Natural killer cell (primary cell): ENCODE measurements at places on chromosomes 11 and 22. TPM values are rescaled to one million over a fixed set of nuclear protein-coding genes. Genes with fewer than 3 reads are reported as not detected.

DNA sequence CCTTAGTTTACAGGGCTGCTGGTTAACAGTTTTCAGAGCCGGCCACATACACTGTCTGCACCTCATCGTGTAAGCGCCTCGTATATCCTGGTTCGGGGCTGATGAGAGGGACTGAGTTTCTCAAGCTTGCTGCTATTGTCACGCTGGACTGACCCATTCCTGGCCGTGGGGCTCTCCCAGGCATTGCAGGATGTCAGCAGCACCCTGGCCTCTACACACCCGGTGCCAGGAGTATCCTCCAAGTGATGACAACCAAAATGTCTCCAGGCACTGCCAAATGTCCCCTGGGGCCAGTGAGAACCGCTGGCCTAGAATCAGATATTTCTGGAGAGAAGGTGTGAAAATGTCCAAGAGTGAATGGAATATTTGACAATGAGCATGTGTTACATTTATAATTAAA, 82.8 kb downstream of the ST3GAL4 start:
- peaks cover 6% of the 10 kb centered on the region for H3K4me1 ChIP-seq
- H3K27me3 ChIP-seq = no peaks in the 10 kb centered on the region
- H3K36me3 ChIP-seq = no peaks in the 10 kb centered on the region
- DNase-seq = no peak

DNA sequence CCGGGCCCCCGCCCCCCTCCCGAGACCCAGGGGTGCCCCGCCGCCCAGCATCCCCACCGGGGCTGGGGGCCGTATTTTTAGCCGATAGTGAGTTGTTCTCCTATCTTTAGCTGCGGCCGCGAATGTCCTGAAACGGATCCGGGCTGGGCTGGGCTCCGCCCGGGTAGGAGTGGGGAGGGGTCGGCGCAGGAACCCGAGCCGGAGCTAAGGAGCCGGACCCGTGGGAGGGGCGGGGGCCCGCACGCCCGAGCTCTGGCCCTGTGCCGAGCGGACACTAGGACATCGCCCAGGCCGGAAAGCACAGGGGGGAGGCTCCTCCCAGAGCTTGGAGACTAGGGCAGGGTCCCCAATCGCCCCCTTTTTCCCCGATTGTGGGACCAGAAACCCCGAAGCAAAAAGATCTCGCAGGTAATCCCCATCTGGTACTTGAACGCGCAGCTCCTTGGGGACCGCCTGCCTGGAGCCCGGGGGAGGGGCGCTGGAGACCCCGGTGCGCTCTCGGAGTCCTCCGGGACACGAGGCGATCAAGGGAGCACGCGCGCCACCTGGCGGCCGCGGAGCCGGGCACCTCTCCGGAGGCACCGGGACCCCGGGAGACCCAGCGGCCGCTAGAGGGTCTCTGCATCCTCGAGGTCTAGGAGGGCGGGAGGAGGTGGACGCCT, 669 bp downstream of the CDC42EP2 start:
- no peaks in the 10 kb centered on the region for H3K27me3 ChIP-seq
- peak; percentile 79 for DNase-seq
- no peaks in the 10 kb centered on the region for H3K36me3 ChIP-seq
- H3K4me1 ChIP-seq = peaks cover 21% of the 10 kb centered on the region

DNA sequence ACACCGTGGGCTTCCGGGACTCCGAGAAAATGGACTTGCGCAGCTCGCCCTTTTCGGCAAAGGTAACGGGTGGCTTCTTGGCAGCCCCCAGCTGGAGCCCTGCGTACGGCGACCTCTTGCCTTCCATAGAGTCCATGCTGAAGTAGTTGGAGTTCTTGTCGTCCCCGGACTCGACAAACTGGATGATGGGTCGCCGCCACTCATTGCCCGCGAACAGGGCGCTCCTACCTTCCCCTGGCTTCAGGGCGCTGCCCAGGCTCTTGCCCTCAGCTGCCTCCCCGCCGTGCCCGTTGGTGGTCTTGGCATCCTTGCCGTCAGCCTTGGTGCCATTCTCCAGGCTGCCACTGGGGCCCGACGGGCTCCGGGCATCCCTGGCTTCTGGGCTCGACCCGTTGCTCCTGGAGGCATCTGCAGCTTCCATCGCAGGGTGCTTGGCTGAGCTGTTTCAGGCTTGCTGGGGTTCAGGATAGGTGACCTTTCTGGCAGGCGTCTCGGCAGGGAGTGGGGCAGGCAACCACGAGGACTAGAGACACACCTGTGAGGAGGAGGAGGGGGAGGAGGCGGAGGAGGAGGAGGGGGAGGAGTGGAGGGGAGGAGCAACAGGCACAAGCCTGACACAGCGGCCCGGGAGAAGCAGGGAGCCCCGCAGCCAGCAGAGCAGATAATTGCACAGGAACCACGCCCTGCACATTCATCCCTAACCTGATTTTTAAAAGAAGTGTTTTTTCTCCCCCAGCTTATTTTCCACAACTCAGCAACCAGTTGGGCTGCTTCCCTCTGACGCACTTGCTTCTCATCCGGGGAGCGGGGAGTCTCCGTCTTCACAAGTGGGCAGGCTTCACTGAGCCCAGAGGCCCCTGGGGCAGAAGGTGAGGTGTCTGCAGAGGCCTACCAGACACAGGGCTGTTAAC, at the start of gene TRIM29:
Gene TRIM29, minus strand, starts transcription at position 503 of the 911 bp plus-strand sequence. Its CDS starts 82 bp downstream, at position 421.
- H3K36me3 ChIP-seq = no peaks in the 10 kb centered on the region
- peak; percentile 7 for DNase-seq
- no peaks in the 10 kb centered on the region for H3K27me3 ChIP-seq
- H3K4me1 ChIP-seq = no peaks in the 10 kb centered on the region
- H3K4me3 ChIP-seq = no peak within 1 kb of the TSS

GRCh38 chr11:94790661-94791180, 22.6 kb downstream of the AMOTL1 start:
- H3K4me1 ChIP-seq = no peaks in the 10 kb centered on the region
- no peak overlapping the region for H3K27ac ChIP-seq

DNA sequence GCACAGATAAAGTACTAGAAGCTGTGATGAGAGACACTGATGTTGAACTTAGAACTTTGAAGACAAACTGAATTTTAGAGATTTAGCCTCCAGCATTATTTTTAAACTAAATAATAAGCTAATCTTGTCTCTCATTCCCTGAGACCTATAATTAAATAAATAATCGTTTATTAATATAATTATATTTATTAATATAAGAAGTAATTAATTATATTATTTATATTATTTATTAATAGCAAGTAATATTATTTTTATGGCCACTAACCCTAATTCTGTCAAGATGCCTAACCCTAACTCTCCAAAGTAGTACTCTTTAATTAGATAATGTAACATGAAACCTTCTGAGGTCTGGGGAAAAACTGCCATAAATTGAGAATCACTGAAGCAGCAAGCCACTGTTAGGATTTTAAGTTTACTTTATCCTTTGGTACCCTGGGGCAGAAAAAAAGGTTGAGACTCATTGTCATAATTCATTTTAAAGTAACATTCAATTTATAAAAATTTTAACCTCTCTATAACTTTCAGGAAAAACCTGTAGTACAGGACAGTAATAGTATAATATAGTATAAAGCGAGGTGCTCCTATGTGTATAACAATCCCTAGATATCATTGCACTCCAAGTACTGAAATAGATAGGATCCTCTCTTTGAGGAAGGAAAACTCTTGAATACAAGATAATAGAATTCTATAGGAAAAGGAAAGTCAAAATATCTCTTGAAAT, 85.4 kb downstream of the TTC28 start:
- H3K36me3 ChIP-seq = no peaks in the 10 kb centered on the region
- no peak overlapping the region for H3K27ac ChIP-seq
- peaks cover 5% of the 10 kb centered on the region for H3K27me3 ChIP-seq
- no peak for DNase-seq
- no peaks in the 10 kb centered on the region for H3K4me1 ChIP-seq

HNRNPUL2 gene
- 58.0 TPM for total RNA-seq

KLHL35 gene
- total RNA-seq = 0.93 TPM

CALCA gene
- not detected for total RNA-seq

PHOX2A gene
- total RNA-seq = not detected

SLC25A18 gene
- total RNA-seq = not detected
